ENCODE measurements at places on chromosomes 11 and 22.

DNA sequence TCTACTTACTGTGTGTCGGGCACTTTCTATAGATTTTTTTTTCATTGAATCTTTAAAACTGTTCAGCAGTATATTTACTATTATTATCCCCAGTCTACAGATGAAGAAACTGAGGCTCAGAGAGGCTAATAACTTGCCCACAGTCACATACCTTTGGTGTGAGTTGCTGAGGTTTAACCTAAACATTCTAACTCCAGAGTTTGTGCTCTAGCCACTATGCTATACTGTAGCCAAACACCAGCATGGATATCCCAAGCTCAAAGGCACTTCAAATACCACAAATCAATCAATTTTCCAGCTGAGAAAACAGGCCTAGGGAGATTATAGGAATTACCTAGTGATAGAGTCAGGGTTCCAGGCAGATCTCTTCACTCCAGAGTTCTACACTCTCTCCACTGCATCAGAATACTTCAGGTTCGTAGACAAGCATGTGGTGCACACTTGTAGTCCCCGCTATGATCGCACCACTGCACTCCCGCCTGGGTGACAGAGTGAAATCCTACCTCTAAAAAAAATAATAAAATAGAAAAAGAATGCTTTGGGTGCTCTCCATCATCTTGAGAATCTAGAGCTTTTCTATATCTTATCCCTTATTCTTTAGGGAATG, 20.4 kb upstream of the UPB1 start:
- no peak for DNase-seq

- no peak for DNase-seq
These were observed 18.4 kb downstream of the RPUSD4 start for GRCh38 chr11:126193038-126193478.

- peak; percentile 33 for DNase-seq
These were observed 11.6 kb upstream of the TMEM45B start for GRCh38 chr11:129804012-129804411.

DNA sequence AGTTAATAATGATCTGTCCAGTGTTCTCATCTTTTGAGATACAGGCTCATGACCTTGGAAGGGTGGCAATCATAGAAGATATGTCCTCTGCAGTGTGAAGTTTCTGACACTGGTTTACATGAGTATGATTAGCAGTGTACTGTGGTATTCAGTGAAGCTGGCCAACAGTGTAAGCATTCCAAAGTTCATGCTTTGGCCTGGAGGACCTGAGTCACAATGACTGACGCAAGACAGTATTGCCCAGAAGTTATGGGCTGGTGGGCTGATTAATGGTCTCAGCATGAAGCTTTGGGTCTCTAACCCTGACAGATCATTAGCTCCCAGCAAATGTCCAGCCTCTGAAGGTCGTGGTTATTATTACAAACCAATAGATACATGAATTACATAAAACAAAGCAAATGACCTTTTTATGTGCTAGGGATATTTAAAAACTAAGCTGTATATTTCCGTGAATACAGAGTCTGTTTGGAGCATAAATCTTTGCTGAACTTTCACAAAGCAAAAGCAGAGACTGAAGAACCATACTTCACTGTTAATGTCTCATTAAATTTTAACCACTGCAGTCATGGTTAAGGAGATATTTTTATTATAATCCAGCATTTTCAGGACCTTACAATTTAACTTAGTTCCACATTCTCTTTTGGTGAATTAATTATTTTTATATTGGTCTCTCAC, 28.3 kb upstream of the USP47 start:
- no peak for DNase-seq

- DNase-seq = no peak
These were observed 92.3 kb upstream of the PARVA start for GRCh38 chr11:12285106-12285505.

DNA sequence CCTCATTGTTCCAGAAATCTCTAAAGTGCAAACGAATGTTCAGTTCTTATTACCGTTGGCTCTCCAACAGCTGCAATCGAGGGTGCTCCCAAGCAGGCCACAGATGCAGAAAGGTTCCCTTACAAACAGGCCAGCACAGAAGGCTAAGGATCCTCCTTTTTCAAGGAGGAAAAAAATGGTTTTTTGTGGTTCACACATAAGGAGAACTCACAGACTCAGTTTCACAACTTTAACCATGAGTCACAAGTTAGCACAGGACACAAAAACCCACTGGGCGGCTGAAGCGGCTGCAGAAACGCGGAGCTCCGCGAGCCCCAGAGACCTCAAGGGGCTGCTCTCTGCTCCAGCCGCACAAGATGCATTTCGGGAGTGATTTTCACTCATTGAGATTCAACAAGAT, 98.2 kb upstream of the PRR5 start:
- no peak for DNase-seq

- no peak for DNase-seq
These were observed 42.4 kb upstream of the PPARA start for GRCh38 chr22:46107753-46108563.

- DNase-seq = no peak
These were observed 982.7 kb downstream of the OPCML start for GRCh38 chr11:132549561-132549960.

- DNase-seq = no peak
These were observed 1.4 kb upstream of the VPREB1 start for GRCh38 chr22:22243033-22243680.

GRCh38 chr11:117529816-117530215, 202.2 kb downstream of the CEP164 start:
- no peak for DNase-seq

GRCh38 chr11:17159441-17159840, 48.3 kb downstream of the PIK3C2A start:
- no peak for DNase-seq

DNA sequence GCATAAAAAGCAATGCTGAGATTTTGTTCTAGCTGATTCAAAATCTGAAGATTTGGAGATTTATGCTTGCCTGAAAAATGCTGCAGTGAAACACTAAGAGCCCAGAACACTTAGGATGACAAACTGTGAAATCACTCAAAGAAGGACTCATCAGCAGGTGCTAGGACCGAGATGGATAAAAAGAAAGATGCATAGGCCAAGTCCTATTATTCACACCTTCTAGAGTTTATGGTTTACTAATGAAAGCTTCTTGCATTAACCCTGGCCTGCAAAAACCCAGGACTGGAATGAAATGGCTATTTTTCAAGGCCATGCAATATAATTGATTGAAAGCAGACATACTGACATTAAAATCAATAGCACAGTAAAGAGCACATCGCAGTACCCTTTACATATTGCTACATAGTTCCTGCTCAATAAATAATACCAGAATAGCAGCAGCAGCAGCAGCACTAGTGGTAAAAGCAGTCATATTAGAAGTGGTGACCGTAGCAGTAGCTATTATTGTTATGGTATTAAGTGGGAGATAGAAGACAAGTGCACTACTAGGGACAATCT, 161.7 kb downstream of the RAB38 start:
- DNase-seq = no peak

DNA sequence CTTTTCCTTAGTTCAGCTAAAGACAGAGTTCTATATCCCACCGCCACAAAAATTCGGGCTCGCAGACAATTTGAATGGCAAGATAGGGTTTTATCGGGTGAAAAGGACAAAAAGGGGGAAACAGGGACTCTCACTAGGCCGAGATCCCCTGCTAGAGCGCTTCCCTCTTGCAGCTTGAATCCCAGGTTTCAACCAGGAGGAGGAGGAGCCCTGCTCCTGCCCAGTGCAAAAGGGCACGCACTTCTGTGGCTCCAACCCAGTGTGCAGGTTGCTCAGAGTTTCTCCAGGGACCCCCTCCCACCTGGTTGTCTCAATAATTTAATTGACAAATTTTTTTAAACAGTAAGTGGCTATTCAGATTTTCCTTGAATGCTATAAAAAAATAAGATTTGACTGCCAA, 152.6 kb upstream of the LUZP2 start:
- DNase-seq = no peak

DNA sequence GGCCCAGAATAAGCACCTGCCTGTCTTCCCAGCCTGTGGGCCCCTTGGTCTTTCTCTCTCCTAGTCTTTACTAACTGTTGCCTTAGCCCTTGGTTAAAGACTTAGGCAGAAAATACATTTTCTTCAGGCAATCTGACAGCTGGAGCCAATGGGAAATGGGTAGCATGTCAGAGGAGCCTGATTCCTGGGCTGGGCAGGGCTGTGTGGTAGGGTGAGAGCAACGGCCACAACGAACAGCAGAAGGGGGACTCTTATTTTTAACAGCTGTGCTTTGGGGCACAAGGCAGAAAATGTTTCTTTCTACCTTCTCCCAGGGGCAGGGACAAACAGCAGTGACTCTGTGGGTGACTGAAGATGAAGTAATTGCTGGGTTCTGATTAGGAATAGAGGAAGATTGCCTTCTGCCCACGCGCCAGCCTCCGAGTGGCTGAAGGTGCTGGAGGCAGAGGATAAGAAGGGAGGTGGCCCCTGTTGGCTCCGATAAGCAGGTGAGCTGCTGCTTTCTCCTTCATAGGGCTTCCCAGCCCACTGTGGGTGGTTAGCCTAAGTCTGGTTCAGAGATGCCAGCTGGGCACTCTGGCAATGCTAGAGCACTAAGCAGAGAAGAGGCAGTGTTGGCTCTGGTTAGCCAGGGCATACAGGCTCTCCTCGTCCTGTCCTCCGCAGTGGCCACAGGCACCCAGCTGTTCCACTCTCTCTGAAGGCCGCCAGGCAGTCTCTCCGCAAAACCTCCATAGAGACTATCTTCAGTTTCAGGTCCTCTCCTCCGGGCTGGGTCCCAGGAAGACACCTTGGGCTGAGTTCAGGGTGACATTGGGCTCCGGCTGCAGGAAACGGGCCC, 1.5 kb downstream of the YPEL4 start:
- no peak for DNase-seq

Data from activated effector memory CD4-positive, alpha-beta T cell treated with Interleukin-2 at 50 U/mL for 16 hours (primary cell).